ENCODE measurements at places on chromosomes 6 and 20. TPM values are rescaled to one million over a fixed set of nuclear protein-coding genes. Genes with fewer than 3 reads are reported as not detected.

Gene PRL
- total RNA-seq = not detected

Gene DDR1
- 283 TPM for total RNA-seq

Gene HUS1B
- 0.55 TPM for total RNA-seq

Gene GLP1R
- total RNA-seq = not detected

Gene RIPPLY2
- 0.11 TPM for total RNA-seq

Gene SLC25A27
- total RNA-seq = 4.4 TPM

Gene CDC5L
- total RNA-seq = 16.0 TPM

Gene MICB
- total RNA-seq = 16.8 TPM

Gene HNF4A
- not detected for total RNA-seq

Gene MAP7
- 17.7 TPM for total RNA-seq

Gene GFRAL
- total RNA-seq = not detected

Gene UBE2V1
- total RNA-seq = 63.3 TPM

Gene HLA-DOA
- 0.11 TPM for total RNA-seq

Gene HEY2
- not detected for total RNA-seq

Gene DEFB132
- total RNA-seq = not detected

Gene LSM14B
- 20.8 TPM for total RNA-seq

Gene OR12D3
- not detected for total RNA-seq

Gene OLIG3
- not detected for total RNA-seq

Gene ABHD12
- total RNA-seq = 18.9 TPM

Gene SIGLEC1
- not detected for total RNA-seq

Gene ZNF831
- total RNA-seq = not detected

Gene TMEM170B
- 0.04 TPM for total RNA-seq

Gene MEI4
- not detected for total RNA-seq

Gene HSPA1L
- 0.62 TPM for total RNA-seq

Gene ID4
- 0.23 TPM for total RNA-seq

Gene ARMH2
- not detected for total RNA-seq

Gene SIRPB1
- total RNA-seq = 1.1 TPM

Gene DPPA5
- total RNA-seq = not detected

Gene DACT2
- total RNA-seq = 0.16 TPM

Gene CRISP3
- total RNA-seq = not detected

Gene TREM2
- 5.7 TPM for total RNA-seq

Gene VEGFA
- 185 TPM for total RNA-seq

Gene ERVFRD-1
- not detected for total RNA-seq

Gene KHDC1
- total RNA-seq = 2.2 TPM

Gene WFDC10B
- total RNA-seq = not detected

Gene HRH3
- total RNA-seq = not detected

Gene TAP1
- total RNA-seq = 54.3 TPM

Gene ORC3
- 25.7 TPM for total RNA-seq

Gene CTAGE9
- not detected for total RNA-seq

Gene OOEP
- total RNA-seq = 0.11 TPM

Gene NKAIN4
- total RNA-seq = 1.4 TPM

Gene TFAP2A
- total RNA-seq = 28.4 TPM

Gene TAB2
- 16.3 TPM for total RNA-seq

Gene PHACTR3
- 0.38 TPM for total RNA-seq

Gene PYGB
- total RNA-seq = 475 TPM

Gene DZANK1
- 1.9 TPM for total RNA-seq

Gene RAB44
- total RNA-seq = not detected

Gene SAMD5
- 1.8 TPM for total RNA-seq

Gene GGT7
- 7.0 TPM for total RNA-seq

Gene TAP2
- total RNA-seq = 14.2 TPM

Gene BACH2
- total RNA-seq = 3.7 TPM

Gene UNC5CL
- total RNA-seq = 0.62 TPM

Gene RAD21L1
- total RNA-seq = not detected

Data from hair follicular keratinocyte (primary cell).